ENCODE measurements at places on chromosomes 16 and 17.

- DNase-seq: no peak
Measured at GRCh38 chr17:21143695-21144094, 16.9 kb downstream of the DHRS7B start.

DNA sequence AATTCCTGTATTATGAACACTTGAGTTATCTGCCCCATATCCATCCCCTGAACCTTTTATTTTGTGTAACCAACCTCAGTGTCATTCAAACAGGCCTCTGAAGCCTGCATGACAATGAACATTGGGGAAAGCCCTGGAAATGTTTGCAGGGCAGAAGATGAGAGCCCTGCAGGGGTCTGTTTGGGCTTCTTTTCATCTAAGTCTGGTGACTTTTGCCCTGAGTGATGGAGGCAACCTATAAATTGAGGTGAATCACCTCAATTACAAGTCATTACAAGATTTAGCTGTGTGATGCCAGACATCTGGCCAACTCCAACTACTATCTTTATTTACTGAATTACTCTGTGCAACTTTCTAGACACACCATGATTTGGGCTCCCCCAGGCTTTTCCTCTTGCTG lies 189.2 kb downstream of the MAF start:
- no peak for DNase-seq

- DNase-seq: no peak
Measured at GRCh38 chr16:12728469-12728868, 75.2 kb downstream of the CPPED1 start.

GRCh38 chr16:10599626-10600025 lies 19.2 kb upstream of the EMP2 start:
- DNase-seq: no peak

DNA sequence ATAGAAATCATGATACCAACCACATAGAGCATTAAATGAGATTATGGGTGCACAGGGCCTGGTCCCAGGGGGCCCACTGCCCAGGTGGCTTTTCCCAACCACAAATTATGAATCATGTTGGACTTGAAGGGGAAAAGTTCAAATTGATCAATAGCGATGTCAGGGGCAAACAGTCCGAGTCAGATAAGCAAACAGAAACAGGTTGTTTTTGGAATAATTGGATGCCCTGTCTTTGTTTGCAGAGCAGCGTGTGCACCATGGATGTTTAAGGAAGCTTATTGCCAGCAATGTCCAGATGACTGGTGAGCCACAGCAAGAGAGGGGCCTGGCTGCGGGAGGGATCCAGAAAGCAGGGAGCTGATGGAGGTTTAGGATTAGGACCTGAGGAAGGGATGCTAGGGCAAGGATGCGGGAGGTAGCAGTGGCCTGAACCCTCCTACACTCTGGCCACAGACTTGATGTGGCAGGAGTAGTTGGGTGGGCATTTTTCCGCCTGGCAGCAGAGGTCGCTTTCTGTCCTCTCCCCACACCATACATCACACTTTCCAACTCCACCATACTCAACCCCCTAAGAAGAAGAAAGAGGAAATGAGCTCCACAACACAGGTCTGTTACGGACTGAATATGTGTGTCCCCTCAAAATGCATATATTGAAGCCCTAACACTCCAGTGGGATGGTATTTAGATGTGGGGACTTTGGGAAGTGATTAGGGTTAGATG lies 266.4 kb upstream of the RPL38 start:
- DNase-seq: no peak

GRCh38 chr16:87361916-87362619 lies 21.5 kb downstream of the FBXO31 start:
- no peak for DNase-seq

DNA sequence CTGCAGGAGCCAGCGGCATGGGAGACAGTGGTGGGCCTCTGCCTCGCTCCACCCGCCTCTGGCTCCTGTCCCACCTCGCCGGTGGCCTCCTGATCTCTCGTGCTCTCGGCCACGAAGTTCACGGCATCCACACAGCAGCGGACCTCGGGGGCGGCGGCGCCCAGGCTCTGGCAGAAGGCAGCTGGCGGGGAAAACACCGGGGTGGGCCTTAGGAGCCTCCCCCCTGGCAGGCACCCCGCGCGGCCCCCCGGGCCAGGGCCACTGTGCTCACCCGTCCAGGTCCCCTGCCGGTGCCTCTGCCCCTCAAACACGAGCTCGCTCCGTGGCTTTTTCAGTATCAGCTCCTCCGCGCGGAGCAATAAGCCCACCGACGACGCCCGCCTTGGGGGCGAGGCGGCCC lies 409 bp upstream of the C17orf107 start:
- DNase-seq: no peak

- no peak for DNase-seq
Measured at GRCh38 chr17:56926270-56926669, 12.4 kb upstream of the TRIM25 start.

- DNase-seq: peak; percentile 18
Measured at GRCh38 chr17:35766903-35767510, 6.3 kb downstream of the C17orf50 start.

DNA sequence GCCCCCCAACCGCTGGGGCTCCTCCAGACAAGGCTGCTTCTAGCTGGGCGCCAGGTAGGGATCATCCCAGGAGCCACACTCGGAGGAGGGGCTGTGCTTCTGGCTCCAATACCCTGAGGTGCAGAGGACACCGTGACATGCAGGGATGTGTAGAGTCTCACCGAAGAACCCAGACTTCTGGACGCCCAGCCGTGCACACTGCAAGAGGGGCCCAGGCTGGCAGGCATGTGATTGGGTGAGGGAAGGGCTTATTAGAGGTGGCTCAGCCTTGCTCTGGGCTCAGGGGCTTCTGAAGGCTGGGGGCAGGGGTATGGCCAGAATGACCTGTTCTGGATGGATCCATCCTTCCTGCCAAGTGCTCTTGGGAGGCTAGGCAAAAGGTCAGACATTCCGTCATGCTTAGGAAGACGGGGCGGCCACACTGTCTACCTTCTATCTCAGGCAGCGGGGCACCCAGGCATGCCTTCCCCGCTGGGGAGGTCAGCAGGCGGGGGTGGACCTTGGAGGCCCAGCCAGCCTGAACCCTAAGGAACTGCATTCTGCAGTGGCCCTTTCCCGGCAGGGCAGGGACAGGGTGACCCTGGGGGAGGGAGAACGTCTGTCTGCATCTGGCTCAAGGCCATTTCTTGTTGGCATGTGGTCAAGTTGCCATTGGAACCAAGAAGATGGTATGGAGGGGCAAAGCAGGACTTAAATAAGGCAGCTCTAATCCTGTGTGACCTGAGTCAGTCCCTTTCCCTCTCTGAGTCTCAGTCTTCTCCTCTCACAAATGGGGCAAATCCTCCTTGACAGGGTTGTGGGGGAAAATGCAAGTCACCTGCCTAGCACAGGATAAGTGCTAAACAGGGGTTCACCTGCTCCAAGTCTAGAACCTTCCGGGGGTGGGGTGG lies 5.8 kb upstream of the ADGRG1 start:
- DNase-seq: no peak

DNA sequence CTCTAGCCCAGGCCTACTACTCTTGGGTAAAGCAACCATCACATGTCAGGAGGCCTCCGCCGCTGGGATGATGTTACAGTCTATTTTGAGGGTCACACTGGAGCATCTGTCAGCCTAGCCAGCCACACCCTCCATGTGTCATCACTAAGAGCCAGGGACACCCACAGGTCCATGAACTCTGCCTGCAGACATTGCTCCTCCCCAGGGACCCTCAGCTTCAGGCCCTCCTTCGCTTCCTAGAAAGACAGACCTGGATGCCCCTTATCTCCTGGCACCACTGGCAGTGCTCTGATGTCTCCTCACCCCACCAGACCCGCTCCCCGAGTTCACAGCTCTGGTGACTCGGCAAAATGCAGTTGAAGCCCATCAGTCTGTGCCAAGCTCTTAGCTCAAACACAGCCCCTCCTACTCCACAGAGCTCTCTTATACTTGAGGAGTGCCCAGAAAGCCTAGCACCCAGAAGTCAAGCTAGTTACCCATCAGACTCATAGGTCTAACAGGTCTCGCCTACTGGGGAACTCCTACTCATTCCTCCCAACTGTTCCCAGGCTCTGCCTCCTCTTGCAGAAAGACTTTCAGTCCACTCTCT lies 5.9 kb downstream of the RANBP10 start:
- no peak for DNase-seq

DNA sequence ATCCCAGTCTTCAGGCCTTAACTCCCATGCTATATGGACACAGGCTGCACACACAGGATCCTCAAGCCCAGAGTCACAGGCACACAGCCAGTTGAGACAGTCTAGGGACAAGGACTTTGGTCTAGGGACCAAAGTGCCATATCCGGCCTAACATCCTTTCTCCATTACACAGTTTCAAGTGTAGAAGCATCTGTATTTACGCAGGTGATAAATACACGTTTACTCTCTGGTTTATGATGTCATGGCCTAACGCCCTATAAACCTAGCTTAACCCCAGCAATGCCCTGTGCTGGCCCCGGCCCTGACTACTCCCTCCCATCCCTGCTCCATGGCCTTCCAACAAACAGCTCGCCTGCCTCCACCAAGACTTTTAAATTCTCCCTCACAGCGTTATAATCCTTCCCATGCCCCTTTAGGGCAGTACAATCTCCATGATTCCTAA lies 17.1 kb downstream of the CUEDC1 start:
- no peak for DNase-seq

- DNase-seq: no peak
Measured at GRCh38 chr17:28944343-28944742, 7.0 kb downstream of the PHF12 start.

- no peak for DNase-seq
Measured at GRCh38 chr17:5355421-5356129, 63.9 kb downstream of the NUP88 start.

GRCh38 chr17:42683407-42684034 lies 1.2 kb downstream of the CNTNAP1 start:
- DNase-seq: no peak

GRCh38 chr17:43126911-43127290 lies 1.7 kb upstream of the BRCA1 start:
- no peak for DNase-seq

- DNase-seq: no peak
Measured at GRCh38 chr17:58304750-58305486, 23.7 kb downstream of the TSPOAP1 start.

DNA sequence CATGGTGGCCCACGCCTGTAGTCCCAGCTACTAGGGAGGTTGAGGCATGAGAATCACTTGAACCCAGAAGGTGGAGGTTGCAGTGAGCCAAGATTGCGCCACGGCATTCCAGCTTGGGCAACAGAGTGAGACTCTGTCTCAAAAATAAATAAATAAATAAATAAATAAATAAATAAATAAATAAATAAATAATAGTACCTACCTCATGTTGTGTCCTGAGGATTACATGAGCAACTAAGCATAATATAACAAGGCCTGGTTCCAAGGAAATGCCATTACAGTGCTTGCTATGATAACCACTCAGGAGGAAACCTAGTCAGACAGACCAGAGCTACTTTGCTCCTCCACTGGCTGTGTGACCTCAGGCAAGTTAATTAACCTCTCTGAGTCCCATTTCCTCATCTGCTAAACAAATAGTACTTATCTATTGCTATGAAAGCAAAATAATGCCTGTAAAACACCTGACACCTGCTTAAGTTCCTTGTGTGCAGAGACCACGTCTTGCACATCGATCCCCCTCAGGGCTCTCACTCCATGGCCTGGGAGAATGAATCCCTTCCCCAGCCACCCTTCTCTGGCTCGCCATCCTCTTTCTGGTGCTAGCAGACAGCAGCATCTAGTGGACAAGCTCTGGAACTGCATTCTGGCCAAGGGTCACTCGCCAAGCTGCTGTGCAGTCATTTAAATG lies 7.5 kb downstream of the EPOP start:
- peak; percentile 57 for DNase-seq

DNA sequence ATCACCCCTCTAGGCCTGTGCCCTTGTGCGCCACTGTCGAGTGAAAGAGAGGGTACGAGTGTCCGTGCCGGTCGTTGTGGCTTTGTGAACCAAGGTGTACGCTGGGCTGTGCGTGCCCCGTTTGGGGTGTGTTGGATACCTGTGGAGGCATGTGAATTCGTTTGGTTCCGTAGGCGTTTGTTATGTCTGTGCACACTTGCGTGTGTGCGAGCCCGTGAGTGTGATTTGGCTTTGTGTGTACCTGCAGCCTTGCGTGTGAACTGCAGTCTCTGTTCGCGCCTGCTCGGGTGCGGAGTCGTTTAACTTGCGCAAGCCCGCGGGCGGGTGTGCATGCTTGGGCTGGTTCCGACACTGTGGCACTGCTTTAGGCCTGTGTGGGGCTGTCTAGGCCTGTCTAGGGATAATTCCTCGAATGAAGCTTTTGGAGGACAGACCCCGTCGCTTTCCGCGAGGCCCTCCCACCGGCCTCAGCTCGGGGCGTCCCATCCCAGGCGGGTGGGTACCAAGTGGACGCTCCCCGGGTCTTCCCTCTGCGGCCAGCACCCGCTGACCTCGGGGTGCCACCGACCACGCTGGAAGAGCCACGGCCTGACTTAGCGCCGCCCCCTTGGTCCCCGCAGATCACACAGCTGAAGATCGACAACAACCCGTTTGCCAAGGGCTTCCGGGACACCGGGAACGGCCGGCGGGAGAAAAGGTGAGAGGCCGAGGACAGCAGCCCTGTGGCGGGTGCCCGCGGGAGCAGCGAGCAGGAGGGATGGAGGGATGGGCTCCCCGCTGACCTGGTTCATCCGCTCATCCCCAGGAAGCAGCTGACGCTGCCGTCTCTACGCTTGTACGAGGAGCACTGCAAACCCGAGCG lies 4.4 kb downstream of the TBX2 start:
- no peak for DNase-seq

GRCh38 chr16:56635441-56635967 lies 3.0 kb upstream of the MT1A start:
- no peak for DNase-seq

GRCh38 chr16:89009343-89010209 lies 32.6 kb upstream of the CBFA2T3 start:
- peak; percentile 30 for DNase-seq

GRCh38 chr16:30786936-30787612 lies at the start of gene ZNF629:
TSS of gene ZNF629 (minus strand) at chr16:30787205. CDS start at chr16:30784482, 2,723 bp downstream.
- peak; percentile 23 for DNase-seq

- DNase-seq: peak; percentile 36
Measured at GRCh38 chr17:10737168-10737622, 7.4 kb upstream of the TMEM220 start.

DNA sequence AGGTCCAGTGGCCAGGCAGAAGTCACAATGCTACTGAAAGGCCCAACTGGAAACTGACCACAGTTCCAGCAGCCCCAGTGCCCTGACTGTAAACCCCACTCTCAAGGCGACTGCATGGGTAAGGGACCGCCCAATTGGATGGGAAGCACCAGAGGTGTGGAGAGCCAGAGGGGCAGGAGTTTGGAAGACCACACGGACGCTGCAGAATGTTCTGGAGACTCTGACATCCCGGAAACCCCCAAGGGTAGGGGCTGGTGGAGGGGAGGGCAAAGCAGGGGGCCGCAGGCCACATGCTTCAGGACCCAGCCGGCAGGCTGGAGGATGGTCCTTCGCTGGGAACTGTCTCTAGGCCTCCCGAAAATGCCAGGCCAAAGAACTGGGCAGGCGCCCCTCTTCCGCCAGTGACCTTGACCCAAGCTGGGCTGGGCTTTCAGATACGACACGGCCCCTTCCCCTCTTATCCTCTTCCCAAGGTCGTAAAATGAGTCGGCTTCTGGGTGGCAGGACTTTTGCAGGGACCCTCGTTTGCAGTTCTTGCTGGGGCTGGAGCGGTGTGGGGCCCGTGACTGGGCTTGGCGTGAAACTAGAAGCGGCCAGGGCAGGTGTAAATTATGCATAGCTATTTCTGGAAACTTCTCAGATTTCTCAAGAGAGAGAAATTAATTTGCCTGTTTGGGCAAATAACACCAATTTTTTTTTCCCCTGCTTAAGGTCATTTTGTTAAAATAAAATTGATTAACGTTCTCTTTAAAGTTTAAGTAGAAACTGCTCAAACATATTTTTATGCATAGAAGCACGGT lies 110.2 kb downstream of the C16orf78 start:
- no peak for DNase-seq

- DNase-seq: peak; percentile 49
Measured at GRCh38 chr16:68590201-68590994, 51.3 kb downstream of the ZFP90 start.

Data from CD4-positive, alpha-beta T cell treated with Interferon alpha-2 for 1 hour (primary cell).